NCI-H460 (cell line): ENCODE measurements at places on chromosomes 7 and 10. TPM values are rescaled to one million over a fixed set of nuclear protein-coding genes. Genes with fewer than 3 reads are reported as not detected.
A peak's percentile ranks its signal among the peaks of the same experiment; 100 is the strongest.

KMT2C gene
- 15.3 and 18.6 TPM in 2 replicates for total RNA-seq

TCAF2 gene
- 23.0 and 28.9 TPM in 2 replicates for total RNA-seq

OR6V1 gene
- total RNA-seq: not detected in 2 replicates

- no peak for DNase-seq
These were observed 12.4 kb upstream of the CAMK2G start for GRCh38 chr10:73886661-73887293.

GRCh38 chr7:55478700-55479099, 93.6 kb downstream of the VOPP1 start:
- DNase-seq: no peak

MYL10 gene
- total RNA-seq: not detected in 2 replicates

GJD4 gene
- not detected in 2 replicates for total RNA-seq

- no peak for DNase-seq
These were observed 94.0 kb downstream of the ELMO1 start for GRCh38 chr7:37354656-37355131.

GRCh38 chr10:74150204-74150989, at the start of gene AP3M1:
TSS of gene AP3M1 (minus strand) at chr10:74150828. CDS start at chr10:74138379, 12,449 bp downstream.
- peak; percentile 5 for DNase-seq

DNA sequence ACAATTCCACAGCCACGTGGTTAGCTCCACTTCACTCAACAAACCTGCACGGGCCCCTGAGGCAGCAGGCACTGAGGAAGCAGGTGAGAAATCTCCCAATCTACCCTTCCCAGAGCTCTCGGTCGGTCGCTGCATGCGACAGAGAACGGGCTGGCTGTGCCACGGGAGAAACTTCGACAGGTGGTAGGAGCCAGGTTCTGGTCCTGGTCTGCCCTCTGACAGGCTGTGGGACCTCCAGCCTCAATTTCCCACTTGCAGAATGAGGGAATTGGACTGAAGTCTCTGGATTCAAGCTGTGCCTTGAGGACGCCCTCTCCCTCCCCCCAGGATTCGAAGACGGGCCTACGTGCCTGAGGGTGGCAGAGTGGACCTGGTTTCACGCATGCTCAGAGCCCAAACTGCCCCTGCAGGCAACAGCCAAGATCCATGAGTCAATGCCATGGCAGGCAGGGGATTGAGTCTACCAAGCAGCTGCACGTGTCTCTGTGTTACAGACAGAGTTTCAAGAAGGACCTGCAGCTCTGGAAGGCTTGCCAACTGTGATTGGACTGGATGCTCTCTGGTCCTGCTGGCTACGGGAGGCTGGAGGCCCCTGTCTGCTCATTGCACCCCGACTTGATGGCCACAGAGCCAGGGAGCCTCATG, 215.0 kb downstream of the USP6NL start:
- no peak for DNase-seq

DNA sequence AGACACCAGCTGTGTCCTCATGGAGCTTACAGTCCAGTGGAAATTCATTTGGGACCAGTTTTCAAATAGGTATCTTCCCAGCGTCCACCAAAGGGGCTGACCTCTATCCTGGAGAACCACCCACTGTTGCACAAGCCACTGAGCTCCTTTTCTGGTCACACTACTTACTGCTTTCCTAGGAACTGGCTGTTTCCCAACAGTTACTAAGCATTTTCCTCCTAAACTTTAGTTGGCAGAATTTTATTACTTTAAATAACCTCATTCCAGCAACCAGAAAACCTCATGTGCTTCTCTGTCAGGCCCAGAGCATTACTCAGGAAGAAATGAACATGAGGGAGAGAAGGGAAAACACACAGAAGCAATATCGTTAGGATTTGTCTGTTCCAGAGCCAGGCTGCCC, 183.1 kb downstream of the GPAM start:
- DNase-seq: no peak

DNA sequence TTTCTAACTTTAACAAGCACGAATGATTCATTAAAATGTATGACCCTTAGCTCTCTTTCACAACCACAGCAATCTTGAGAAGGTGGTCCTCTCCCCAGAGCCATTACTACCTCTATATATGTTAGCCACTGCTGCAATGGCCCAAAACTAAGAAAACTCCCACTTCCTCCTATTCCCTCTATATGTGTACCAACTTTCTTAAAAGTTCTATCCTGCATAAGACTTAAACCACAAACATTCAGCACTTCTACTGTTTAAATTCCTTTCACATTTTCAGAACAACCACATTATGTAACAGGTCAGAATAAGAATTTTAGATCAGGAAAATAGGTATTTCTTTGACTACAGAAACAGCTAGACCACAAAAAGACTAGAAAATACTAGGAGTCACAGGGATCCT, 36.2 kb downstream of the WASL start:
- no peak for DNase-seq

GRCh38 chr7:138658889-138659288, 42.3 kb downstream of the SVOPL start:
- DNase-seq: no peak

- DNase-seq: no peak
These were observed 93.9 kb upstream of the AGR3 start for GRCh38 chr7:16975712-16976111.

GRCh38 chr7:100942045-100942774, 7.1 kb upstream of the MUC3A start:
- DNase-seq: peak; percentile 52

ANXA8 gene
- not detected in 2 replicates for total RNA-seq

DNA sequence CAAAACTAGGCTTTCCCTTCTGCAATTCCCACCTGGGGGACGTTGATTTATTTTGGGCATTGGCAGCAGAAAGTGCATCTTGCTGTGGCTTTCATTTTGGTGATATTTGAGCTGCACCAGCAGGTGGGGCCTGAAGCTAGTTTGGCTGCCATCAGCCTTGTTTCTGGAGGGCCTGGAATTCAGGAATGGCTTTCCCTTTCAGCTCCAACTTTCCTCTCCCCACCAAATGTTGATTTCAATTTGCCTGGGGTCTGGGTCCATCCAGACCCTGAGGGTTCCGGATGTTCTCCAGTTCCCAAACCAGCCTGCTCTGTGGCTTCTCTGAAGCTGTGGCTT, 640.4 kb downstream of the TYW1 start:
- DNase-seq: no peak

- no peak for DNase-seq
These were observed 75.3 kb upstream of the SAMD8 start for GRCh38 chr10:75035975-75036708.

GRCh38 chr7:50138101-50138500, 45.1 kb upstream of the ZPBP start:
- DNase-seq: no peak

DNA sequence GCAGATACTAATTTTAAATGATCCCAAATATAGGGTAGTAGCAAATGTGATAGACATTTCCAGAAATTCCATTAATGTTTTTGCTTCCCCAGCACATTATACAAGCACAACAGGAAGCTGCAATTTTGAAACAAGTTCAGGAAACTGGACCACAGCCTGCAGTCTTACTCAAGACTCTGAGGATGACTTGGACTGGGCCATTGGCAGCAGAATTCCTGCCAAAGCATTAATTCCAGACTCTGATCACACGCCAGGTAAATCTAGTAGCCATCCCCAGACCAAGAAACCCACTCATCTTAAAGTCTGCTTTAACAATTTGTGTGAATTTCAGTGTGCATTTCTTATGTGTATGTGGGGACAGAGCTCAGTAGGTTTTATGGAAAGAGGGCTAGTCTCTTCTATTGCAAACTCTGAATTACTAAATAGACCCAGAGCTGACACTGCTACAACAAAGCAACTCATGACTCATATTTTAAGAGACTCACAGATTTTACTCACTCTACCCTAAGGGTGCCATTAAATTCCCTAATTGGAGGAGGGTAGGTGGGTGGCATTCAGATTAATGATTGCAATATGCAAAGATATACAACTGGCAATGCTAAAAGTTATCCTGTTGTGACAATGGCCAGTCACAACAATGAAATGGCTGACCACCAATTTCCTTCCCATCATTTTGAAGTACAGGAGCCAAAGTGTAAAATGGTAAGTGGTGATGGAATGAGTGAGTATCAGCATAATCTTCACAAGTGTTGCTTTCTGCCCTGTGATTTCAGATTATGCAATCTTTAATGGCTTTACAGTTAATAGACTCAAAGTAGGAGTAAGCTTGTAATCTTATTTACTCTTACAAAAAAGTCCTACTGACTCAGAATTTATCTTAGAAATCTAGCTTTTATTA, 317.6 kb upstream of the PLXDC2 start:
- DNase-seq: no peak

TUBB8 gene
- total RNA-seq: not detected in 2 replicates

GRCh38 chr10:78199005-78199725, 165.5 kb downstream of the RPS24 start:
- no peak for DNase-seq

NEUROG3 gene
- not detected in 2 replicates for total RNA-seq

DNA sequence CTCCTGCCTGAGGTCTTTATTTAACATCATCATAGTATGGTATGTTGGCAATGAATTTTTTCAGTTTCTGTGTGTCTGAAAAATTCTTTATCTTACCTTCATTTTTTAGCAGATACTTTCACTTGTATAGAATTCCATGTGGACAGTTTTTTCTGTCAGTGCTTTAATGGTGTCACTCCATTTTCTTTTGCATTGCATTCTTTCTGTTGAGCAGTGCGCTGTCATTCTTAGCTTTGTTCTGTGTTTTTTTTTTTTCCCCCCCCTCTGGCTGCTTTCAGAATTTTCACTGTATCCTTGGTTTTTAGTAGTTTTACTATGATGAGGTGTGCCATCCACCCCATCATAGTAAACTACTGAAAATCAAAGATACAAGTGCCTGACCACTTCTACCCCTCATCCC, 120.7 kb downstream of the LRMDA start:
- DNase-seq: no peak

DNA sequence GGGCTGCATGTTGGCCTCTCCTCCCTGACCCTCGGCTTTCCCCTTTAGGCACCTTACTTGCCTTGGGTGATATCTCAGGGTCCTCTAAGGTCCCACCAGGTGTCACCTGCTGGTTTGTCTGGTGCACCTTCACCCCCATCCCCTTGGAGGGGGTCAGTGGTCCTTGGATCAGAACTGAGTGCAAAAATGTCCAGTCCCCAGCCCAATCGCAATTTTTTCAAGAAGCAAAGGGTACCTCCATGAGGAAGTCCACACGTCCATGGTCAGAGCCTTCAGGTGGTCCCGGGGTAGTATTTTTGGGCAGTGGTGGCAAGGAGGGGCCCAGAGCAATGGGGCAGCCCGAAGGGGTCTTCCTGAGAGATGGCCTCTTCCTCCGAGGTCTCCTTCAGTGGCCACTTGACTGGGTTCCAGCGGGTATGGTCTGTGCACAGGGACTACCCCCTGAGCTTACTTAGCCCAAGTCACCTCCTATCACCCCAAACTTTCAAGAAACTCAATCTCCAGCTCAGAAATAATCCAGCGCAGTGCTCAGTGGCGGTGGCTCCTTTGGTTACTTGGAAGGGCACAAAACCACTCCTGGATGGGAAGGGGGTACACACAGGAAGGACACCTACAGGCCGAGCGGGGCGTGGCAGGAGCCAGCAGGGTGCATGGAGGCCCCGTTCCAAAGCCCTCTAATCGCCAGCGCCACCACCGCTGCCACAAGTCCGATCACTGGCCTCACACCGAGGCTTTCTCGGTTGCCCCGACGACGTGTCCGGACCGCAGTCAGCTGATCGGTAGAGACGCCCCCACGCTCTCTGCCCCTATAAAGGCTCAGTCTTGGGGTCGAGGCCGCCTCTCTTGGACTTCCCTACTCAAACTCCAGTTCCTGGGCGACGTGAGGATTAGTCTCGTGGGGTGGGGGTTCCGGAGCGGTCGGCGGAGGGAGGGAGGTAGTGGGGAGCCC, 4.5 kb downstream of the SAP25 start:
- no peak for DNase-seq

GRCh38 chr7:21108182-21108581, 319.7 kb upstream of the SP4 start:
- no peak for DNase-seq

DNA sequence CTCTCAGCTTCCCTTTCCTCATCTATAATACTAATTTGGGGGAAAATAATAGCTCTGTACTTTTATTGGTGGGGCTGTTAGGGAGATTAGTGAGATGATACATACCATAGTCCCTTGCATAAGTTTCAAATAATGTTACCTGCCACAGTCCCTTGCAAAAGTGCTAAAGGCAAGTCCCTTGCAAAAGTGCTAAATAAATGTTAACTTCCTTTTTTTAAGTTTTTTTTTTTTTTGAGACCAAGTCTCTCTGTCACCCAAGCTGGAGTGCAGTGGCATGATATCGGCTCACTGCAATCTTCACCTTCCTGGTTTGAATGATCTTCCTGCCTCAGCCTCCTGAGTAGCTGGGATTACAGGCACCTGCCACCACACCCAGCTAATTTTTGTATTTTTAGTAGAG, 43.4 kb upstream of the SRGN start:
- DNase-seq: no peak

TRIM50 gene
- total RNA-seq: 0.17 and 0.47 TPM in 2 replicates

CYP2E1 gene
- total RNA-seq: 1.4 and 1.6 TPM in 2 replicates

DNA sequence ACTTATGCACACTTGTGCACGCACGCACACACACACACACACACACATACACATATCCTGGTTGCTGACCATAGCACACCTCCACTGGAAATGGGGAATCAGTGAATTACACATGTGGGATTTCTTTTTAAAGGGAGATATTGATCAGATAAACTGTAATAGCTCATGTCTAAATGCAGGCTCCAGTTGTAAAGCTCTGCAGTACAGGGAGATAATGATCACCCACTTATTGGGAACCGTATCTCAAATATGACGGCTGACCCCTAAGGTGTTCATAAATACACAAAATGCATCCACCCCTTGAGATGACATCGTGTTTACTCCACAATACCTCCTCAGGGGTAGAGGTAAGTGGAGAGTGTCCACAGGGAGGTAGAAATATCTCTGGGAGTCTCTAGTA, 79.2 kb downstream of the PLXNA4 start:
- DNase-seq: no peak

ZNF425 gene
- 0.26 and 0.87 TPM in 2 replicates for total RNA-seq

SHH gene
- total RNA-seq: 7.1 and 7.9 TPM in 2 replicates

- no peak for DNase-seq
These were observed 64.1 kb upstream of the ASAH2 start for GRCh38 chr10:50315424-50315823.
